ENCODE measurements at places on chromosomes 6 and 20. TPM values are rescaled to one million over a fixed set of nuclear protein-coding genes. Genes with fewer than 3 reads are reported as not detected.
A peak's percentile ranks its signal among the peaks of the same experiment; 100 is the strongest.

The CALHM6 gene
- total RNA-seq = 2.3 TPM

- no peaks in the 10 kb centered on the region for H3K36me3 ChIP-seq
- no peak for DNase-seq
- peak within 1 kb of the TSS; percentile 63 for H3K4me3 ChIP-seq
These were observed at the start of gene ADGB for GRCh38 chr6:146598772-146599405. Gene ADGB (plus strand): TSS chr6:146598972. CDS start chr6:146599041, 69 bp downstream.

GRCh38 chr6:132061381-132061780 lies 110.2 kb upstream of the CCN2 start:
- no peaks in the 10 kb centered on the region for H3K36me3 ChIP-seq
- no peak for DNase-seq
- H3K4me1 ChIP-seq = no peaks in the 10 kb centered on the region
- H3K27me3 ChIP-seq = no peaks in the 10 kb centered on the region

DNA sequence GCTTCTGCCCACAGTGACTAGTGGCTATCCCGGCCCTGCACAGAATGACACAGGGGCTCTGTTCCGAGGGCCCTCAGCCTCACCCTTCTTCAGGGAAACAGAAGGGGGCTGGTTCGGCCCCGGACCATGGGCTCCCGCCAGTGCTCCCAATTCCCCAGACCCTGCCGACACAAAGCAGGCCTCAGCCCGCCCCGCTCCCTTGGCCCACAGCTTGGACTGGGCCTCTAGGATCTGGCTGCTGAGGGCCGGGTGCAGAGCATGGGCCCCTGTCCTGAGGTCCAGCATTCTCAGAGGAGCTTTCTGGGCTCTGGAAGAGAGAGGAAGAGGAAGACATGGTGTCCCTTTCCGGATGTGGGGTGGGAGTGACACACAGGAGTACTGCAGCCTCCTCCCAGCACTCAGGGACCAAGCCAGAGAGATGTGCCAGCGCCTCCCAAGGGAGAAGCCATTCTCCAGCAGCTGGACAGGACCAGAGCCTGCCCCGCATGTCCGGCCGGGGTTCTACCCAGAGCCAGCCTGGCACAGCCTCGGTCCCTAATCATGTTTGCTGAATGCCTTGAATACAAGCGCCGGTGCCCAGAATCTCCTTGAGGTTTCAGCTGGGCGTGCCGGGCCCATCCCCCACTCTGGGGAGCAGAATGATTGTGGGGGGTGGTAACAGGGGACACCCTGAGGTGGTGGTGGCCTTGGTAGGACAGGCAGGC lies 23.9 kb downstream of the C20orf203 start:
- H3K4me3 ChIP-seq = no peak overlapping the region
- no peaks in the 10 kb centered on the region for H3K4me1 ChIP-seq
- no peaks in the 10 kb centered on the region for H3K36me3 ChIP-seq
